ENCODE measurements at places on chromosomes 3 and 15.
A peak's percentile ranks its signal among the peaks of the same experiment; 100 is the strongest.

- no peak for DNase-seq
These were observed 333.5 kb downstream of the FOXP1 start for GRCh38 chr3:71250026-71250425.

DNA sequence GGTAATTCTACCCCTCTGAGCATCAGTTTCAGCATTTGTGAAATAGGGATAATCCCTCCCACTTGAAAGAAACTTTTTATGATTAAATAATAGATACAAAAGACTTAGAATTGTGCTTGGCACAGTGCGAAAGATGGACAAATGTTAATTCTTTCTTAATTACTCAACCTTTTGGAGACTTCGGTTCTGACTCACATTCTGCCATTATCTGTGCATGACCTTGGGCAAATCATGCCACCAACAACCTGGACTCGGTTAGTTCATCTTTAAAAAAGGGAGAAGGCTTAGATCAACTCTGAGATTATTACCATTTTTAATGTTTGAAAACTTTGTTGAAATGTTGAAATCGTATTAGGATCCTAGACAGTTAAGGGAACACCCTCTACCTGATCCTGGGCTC, 40.6 kb upstream of the POLR2M start:
- no peak for DNase-seq

- no peak for DNase-seq
These were observed 41.2 kb downstream of the LIPC start for GRCh38 chr15:58472821-58473581.

DNA sequence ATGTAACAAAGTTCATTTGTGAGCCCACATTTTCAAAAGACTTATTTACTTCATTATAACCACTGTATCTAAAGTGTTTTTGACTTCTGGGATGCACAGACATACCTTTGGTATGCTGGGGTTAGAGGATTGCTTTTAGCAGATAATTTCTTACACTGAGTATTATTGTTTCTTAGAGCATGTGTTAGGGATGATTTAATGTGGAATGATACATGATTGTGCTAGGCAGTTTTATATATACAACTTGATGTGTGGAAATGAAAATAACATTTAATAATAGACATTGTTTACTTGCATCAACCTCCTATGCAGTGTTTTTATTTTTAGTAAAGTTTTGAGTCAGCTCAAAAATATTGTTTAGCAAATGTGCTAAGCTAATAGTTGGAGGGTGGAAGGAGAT, 3.4 kb downstream of the KIF23 start:
- DNase-seq: no peak

- DNase-seq: peak; percentile 99
These were observed 9.6 kb downstream of the EMC3 start for GRCh38 chr3:9976721-9977709.

DNA sequence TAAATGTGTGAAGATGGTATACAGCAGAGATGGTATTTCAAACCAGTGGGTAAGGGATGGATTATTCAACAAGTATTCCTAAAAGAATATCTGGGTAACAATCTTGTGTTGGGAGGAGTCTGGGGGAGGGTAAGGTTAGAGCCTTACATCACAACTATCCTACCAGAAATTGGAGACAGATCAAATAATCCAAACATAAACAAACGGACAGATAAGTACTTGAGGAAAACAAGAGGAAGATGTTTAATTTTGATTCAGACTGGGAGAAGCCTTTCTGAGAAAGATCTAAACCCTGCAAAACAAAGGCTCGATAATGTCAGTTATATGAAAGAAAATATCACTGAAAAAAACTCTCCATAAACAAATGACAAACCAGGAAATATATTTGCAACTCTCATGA, 77.9 kb downstream of the SLC9A9 start:
- DNase-seq: no peak

DNA sequence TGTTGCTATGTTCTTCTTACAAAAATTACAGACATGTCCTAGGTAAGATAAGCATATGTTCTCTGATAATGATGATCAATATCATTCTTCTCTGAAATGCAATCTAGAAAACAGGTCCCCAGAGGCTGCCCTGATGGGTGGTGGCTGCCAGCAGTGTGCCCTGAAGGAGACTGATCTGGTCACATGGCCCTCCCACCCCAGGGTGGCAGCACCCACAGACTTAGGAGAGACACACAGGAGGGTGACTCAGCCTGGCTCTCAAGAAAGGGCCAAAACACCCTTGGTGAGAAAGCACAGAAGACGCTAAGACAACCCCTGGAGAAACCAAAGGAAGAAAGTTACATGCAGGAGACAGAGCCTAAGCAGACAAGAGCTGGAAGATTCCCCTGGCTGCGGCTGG, 203.7 kb downstream of the TJP1 start:
- DNase-seq: no peak

DNA sequence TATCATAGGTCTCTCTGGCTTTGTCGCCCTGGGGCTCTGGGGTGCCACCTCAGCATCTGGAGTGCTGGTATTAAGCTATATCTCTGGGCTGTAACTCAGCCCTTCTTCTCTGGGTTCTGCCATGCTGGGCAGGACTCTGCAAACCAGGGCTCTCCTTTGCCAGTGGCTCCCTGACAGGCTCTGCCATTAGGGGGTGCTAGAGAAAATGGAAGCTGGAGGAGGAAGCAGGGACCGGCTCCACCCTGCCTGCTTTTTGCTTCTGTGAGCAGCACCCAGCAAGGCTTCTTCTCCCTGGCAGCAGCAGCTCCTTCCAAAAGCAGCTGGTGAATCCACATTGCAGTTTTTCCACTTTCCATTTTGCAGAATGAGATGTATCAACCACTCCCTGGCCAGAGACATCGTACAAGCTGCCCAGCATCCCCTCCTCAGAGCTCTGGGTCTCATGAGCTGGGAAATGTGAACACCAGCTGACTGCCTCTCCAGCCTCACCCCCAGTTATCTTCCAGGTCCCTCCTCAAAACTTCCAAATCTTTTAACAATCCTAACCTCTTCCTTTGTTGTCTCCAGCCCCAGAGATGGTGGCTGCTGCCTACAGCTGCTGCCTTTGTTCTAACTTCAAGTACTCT, 165.0 kb downstream of the ABHD5 start:
- DNase-seq: peak; percentile 57

DNA sequence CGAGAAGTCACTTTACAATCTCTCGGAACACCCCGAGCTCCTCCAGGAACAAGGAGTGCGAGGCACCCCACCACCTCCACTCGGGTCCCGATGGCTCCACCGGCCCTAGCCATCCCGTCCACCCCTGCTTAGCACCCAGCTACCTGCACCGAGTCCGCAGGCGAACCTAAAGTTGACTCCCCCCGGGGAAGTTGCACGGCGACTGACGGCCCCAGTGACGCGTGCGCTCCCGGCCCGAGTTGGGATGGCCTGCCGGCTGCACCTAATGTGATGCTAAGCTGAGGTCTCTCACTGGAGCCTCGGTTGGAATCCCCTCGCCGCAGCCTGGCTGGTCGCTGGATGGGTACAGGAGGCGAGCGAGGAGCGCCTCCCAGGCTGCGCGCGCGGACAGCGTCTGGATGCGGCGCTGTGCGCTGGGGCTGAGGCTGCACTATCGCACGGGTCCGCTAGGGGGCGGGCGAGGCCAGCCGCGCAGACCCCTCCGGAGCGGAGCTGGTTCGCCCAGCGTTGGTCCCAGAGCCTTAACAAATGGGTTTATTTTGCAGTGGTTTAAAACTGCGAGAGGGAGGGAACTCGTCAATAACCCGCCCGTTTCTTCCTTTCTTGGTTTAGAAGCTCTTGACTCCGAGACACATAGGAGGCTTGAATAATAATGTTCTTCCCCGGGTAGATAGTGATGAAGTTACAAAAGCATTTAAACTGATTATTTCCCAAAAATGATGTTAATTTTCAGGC, at the start of gene OXTR:
Gene OXTR, minus strand, starts transcription at position 526 of the 735 bp plus-strand sequence. CDS start 1,426 bp downstream, outside the sequence.
- DNase-seq: no peak

- no peak for DNase-seq
These were observed 589 bp downstream of the NEIL1 start for GRCh38 chr15:75347222-75348033.

GRCh38 chr3:15271785-15272381, 60.5 kb downstream of the SH3BP5 start:
- no peak for DNase-seq

DNA sequence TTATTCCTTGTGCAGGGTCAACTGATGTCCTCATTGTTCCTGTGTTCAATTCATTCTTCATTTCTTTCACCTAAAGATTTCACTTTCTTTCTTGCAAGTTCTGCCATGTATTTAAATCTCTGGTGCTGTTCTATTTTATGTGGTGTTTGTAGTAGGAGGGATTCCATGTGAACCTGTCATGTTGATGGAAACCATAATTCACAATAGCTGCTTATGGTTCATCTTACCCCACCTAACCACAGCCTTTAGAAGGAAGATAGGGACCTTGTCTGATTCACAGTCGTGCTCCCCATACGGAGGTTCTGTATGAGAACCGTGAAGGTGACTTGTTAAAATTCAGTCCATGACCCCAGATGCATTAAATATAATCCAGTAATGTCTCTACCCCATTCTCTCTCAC, 21.9 kb downstream of the SLCO2A1 start:
- no peak for DNase-seq

GRCh38 chr15:31858026-31858425, 172.3 kb upstream of the CHRNA7 start:
- no peak for DNase-seq

DNA sequence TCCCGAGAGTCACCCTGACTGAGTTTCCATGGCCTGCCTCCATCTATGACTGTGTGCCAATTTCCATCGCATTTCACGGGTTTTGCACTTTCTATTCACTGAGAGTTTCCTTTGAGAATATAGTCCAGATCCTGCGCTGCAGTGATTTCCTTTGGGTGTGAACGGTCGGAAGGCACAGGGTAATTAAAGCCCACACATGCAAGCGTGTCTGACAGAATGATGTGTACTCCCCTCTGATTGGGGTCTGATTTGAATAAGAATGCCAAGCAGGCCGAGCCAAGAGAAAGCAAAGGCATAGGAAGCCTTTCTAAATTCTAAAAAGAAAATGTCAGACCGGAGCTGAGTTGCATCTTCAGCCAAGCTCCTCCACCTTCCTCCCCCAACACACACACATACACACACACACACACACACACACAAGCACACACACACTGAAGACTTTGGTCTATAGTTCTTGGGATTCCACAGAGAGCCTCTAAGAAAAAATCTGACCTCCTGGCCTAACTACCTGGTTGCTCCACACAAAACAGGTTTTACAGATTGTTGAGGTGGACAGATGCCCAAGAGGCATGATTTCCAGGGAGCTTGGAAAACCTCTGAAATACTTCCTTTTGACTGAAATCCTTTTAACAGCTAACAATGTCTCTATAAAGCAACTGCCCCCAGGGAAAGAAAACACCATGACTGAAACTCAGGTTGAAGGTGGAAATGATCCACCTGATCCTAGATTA, 59.7 kb upstream of the LRRN1 start:
- DNase-seq: no peak

DNA sequence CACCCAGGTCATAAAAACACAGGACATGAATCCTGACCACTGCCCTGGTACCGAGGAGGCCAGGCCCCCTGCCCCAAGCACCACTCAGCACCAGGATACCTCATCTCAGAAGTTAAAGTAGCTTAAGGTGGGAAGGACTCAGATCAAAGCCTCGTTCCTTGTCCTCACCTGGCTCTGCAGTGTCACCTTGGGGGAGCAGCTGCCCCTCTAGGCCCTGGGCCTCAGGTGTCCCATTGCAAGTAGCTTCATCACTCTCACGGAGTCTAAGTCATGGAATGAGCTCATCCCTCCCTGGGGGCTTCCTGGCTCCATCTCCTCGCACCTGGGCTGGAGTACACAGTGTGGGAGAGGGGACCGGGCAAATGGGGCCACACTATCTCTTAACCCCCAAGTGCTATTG, 148.0 kb downstream of the TPRA1 start:
- no peak for DNase-seq

- DNase-seq: no peak
These were observed 2.7 kb upstream of the LZTFL1 start for GRCh38 chr3:45844616-45845015.

DNA sequence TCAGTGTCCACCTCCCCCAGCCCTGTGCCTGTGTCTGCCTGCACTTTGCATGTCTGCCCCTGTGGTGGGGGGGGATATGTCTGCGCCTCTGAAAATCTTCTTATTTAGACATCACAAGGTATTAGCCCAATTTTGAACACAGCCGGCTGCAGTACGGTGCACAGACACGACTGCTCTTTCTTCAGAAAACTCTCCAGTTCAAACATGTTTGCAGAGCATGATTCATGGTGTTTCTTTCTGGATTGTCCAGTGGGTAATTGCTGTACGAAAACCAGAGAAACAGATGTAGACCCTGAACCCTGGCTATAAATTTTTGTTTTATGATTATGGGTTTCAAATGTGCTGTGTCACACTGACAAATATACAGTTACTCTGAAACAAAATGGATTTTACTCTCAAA, 3.4 kb upstream of the RARB start:
- DNase-seq: no peak

GRCh38 chr3:40613306-40613705, 88.5 kb downstream of the ZNF621 start:
- no peak for DNase-seq

DNA sequence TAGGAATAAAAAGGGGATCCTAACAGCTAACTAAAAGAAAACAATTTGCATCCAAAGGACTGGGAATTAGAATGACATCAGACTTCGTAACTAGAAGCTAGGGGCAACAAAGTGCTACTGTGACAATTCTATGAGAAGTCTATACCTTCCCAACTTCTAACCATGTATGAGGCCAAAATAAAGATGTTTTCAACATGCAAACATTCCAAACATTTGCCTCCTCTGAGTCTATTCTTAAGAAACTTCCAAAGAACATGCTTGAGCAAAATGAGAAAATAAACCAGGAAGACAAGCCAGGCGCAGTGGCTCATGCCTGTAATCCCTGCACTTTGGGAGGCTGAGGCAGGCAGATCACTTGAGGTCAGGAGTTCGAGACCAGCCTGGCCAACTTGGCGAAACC, 13.1 kb upstream of the RNF7 start:
- no peak for DNase-seq

DNA sequence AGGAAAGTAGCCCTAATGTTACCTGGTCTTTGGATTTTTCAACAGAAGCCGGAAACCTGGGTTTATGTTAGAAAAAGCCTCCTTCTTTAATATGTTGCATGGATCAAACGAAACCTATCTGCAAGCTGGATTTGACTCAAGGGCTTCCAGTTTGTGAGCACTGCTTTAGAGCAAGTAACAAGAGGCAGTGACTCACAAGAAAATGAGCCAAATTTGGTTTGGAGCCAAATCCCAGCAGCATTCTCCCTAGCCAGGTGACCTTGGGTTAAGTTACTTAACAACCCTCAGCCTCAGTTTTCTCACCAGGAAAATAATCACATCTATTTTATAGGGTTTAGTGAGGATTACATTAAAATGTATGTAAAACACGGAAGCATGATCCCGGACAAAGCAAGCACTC, 215.2 kb upstream of the PRICKLE2 start:
- peak; percentile 54 for DNase-seq
